ENCODE measurements at places on chromosomes 12 and 14. TPM values are rescaled to one million over a fixed set of nuclear protein-coding genes. Genes with fewer than 3 reads are reported as not detected.
A peak's percentile ranks its signal among the peaks of the same experiment; 100 is the strongest.

Gene EFCAB11
- total RNA-seq = 43.3 TPM

DNA sequence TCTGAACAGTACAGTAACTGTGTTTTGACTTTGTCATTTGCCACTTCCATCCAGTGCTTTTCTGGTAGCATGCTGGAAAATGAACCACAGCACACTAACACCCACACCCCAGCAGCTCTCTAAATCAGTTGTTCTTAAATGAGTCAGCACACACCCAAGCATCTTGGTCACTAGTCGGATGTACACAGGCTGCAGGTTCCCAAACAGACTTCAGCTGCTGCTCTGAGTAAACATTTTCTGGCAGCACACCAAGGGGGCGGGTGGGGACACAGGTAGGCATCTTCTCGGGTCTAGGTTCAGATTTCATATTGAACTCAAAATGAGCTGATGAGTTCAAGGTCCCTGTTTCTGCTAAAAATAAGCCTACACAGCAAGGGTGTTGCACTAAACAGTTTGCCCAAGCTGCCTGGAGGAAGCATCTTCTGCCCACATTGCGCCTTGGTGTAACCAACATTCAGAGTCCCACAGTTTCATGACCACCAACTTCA lies 39.8 kb downstream of the IFNG start:
- H3K27ac ChIP-seq = no peak overlapping the region
- DNase-seq = no peak
- no peaks in the 10 kb centered on the region for H3K36me3 ChIP-seq
- H3K27me3 ChIP-seq = no peaks in the 10 kb centered on the region

Gene CLEC4A
- total RNA-seq = 1.4 TPM

DNA sequence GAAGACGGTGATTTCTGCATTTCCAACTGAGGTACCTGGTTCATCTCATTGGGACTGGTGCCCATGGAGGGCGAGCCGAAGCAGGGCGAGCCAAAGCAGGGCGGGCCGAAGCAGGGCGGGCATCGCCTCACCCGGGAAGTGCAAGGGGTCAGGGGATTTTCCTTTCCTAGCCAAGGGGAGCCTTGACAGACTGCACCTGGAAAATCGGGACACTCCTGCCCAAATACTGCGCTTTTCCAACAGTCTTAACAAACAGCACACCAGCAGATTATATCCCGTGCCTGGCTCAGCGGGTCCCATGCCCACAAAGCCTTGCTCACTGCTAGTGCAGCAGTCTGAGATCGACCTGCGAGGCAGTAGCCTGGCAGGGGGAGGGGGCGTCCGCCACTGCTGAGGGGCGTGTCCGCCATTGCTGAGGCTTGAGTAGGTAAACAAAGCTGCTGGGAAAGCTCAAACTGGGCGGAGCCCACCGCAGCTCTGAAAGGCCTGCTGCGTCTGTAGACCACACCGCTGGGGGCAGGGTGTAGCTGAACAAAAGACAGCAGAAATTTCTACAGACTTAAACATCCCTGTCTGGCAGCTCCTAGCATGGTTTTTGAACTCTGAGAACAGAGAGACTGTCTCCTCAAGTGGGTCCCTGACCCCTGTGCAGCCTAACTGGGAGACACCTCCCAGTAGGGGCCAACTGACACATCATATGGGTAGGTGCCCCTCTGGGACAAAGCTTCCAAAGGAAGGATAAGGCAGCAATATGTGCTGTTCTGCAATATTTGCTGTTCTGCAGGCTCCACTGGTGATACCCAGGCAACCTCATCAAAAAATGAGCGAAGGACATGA lies 77.2 kb downstream of the BAZ1A start:
- no peaks in the 10 kb centered on the region for H3K27me3 ChIP-seq
- DNase-seq = no peak
- no peak overlapping the region for H3K4me3 ChIP-seq
- peaks cover 72% of the 10 kb centered on the region for H3K36me3 ChIP-seq

- DNase-seq = no peak
- no peak overlapping the region for H3K4me3 ChIP-seq
- H3K27me3 ChIP-seq = no peaks in the 10 kb centered on the region
- no peak overlapping the region for H3K27ac ChIP-seq
These were observed 9.5 kb downstream of the TRAF3 start for GRCh38 chr14:102786768-102787167.

Gene OR4E1
- total RNA-seq = not detected

GRCh38 chr12:98020376-98020775 lies 495.0 kb upstream of the TMPO start:
- no peak overlapping the region for H3K27ac ChIP-seq
- H3K36me3 ChIP-seq = no peaks in the 10 kb centered on the region

- H3K27me3 ChIP-seq = no peaks in the 10 kb centered on the region
- DNase-seq = no peak
- no peak overlapping the region for H3K4me3 ChIP-seq
- H3K27ac ChIP-seq = no peak overlapping the region
These were observed 52.8 kb downstream of the CRADD start for GRCh38 chr12:93729934-93730333.

Gene SLC25A21
- 9.2 TPM for total RNA-seq

- DNase-seq = no peak
- no peak overlapping the region for H3K4me3 ChIP-seq
- H3K27ac ChIP-seq = no peak overlapping the region
- no peaks in the 10 kb centered on the region for H3K36me3 ChIP-seq
- H3K27me3 ChIP-seq = no peaks in the 10 kb centered on the region
These were observed 7.3 kb downstream of the CLEC7A start for GRCh38 chr12:10122689-10123088.

GRCh38 chr14:85482552-85482951 lies 47.4 kb upstream of the FLRT2 start:
- no peaks in the 10 kb centered on the region for H3K36me3 ChIP-seq
- H3K4me1 ChIP-seq = no peaks in the 10 kb centered on the region
- H3K27ac ChIP-seq = no peak overlapping the region

Gene SERPINA4
- total RNA-seq = not detected

Gene MAPKAPK5
- total RNA-seq = 63.4 TPM

- no peak overlapping the region for H3K4me3 ChIP-seq
- no peaks in the 10 kb centered on the region for H3K27me3 ChIP-seq
- H3K36me3 ChIP-seq = no peaks in the 10 kb centered on the region
- H3K4me1 ChIP-seq = no peaks in the 10 kb centered on the region
- no peak for DNase-seq
These were observed 8.4 kb downstream of the GPRC5A start for GRCh38 chr12:12899530-12900380.

- peak overlapping the region; percentile 57 for H3K4me3 ChIP-seq
- H3K4me1 ChIP-seq = peaks cover 9% of the 10 kb centered on the region
- DNase-seq = no peak
These were observed 1.3 kb downstream of the CHST11 start for GRCh38 chr12:104457746-104458693.

DNA sequence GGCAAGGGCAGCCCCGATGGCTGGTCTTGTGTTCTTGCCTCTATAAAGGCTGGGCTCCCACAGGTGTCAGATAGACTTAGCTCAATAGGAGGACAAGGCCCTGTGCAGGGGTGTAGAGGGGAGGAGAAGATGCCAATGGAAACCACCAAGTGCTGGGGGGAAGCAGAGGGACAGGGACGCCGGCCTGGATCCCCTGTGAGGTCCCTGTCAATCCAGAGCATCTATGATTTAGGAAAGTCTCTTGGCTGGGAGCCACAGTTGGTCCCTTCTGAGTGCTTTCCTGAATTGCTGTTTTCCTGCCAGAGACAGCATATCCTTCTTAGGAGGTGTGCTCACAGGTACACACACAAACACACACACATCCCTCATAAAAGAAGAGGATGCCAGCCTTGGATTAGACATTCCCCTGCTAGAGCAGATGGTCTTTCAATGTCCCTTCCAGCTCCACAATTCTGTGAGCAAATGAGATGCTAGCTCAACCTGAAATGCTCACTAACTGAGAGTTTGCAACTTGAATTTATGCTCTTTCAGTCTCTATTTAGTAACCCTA lies 62.7 kb downstream of the TTC7B start:
- DNase-seq = no peak
- no peak overlapping the region for H3K4me3 ChIP-seq
- H3K36me3 ChIP-seq = no peaks in the 10 kb centered on the region
- peaks cover 6% of the 10 kb centered on the region for H3K4me1 ChIP-seq
- no peak overlapping the region for H3K27ac ChIP-seq

Gene CGRRF1
- 25.9 TPM for total RNA-seq

GRCh38 chr12:76804435-76804976 lies 40.6 kb downstream of the ZDHHC17 start:
- H3K4me1 ChIP-seq = no peaks in the 10 kb centered on the region
- no peak for DNase-seq
- no peak overlapping the region for H3K4me3 ChIP-seq
- peaks cover 8% of the 10 kb centered on the region for H3K36me3 ChIP-seq
- no peak overlapping the region for H3K27ac ChIP-seq

DNA sequence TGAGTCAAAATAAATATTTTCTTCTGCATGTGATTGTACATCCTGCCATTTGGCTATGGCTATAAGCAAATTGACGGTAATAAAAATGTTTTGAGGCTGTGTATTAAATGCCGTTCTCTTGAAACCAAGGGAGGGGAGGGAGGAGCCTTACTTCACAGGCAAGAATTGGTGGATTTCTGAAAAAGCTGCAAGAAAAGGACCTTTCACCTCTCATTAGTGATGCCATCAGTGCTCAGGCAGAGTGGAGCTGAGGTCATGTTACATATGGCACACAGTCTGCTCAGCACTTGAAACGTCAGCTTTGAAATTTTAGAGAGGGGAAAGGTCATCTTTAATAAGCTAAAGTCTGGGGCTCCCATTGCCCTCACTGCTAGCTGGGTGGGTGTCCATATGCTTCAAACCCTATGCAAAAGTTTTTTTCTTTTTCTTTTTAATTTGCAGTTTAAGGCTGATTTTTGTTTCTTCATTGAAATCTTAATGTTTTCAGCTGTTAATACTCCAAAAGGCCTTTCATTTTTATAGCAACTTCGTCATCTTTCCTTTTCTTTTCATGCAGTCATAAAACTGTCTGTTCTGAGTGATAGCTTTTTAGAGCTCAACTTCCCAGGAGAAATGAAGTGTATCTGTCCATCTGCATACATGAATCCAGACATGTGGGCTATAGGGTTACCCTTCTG lies 9.8 kb upstream of the SIX1 start:
- no peak for DNase-seq
- H3K4me1 ChIP-seq = peaks cover 45% of the 10 kb centered on the region
- no peak overlapping the region for H3K4me3 ChIP-seq
- no peaks in the 10 kb centered on the region for H3K36me3 ChIP-seq

Gene CCDC175
- total RNA-seq = not detected

- no peaks in the 10 kb centered on the region for H3K4me1 ChIP-seq
- no peak overlapping the region for H3K27ac ChIP-seq
- H3K4me3 ChIP-seq = no peak overlapping the region
- no peaks in the 10 kb centered on the region for H3K27me3 ChIP-seq
- DNase-seq = no peak
These were observed 246.9 kb downstream of the DPF3 start for GRCh38 chr14:72646861-72647528.

- no peak overlapping the region for H3K4me3 ChIP-seq
- H3K27ac ChIP-seq = no peak overlapping the region
- H3K27me3 ChIP-seq = peaks cover 3% of the 10 kb centered on the region
- H3K36me3 ChIP-seq = no peaks in the 10 kb centered on the region
- no peak for DNase-seq
These were observed 34.2 kb upstream of the EML1 start for GRCh38 chr14:99758872-99759545.
